ENCODE measurements at places on chromosomes 1 and 21.

- no peak for DNase-seq
Measured at GRCh38 chr21:24150753-24151152, 1456.5 kb downstream of the MRPL39 start.

DNA sequence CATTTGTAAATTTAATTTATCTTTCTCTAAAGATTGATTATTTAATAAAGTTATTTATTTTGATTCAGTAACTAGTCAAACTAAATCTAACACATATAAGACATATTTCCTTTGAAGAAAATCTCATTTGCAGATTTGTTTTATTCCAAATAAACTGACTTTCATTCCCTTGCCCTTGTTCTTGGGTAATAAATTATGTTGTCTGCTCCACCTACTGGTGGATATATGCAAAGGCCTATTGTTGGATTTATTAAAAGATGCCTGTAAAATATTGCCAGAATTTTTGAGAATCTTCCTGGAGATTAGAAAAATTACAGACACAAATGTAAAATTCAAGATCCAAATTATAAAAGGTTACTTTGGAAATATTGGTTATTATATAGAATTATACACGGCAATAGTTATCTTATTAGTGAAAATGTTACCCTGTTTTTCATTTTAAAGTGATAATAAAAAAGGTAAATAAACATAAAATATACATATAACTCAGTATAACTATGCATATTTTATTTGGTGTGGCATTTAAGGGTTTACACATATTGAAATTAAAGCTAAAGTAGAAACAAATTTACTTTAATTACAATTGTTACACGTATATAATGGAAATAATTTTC, 116.1 kb downstream of the SPATA17 start:
- no peak for DNase-seq

GRCh38 chr1:41361495-41362356, 492 bp downstream of the FOXO6 start:
- no peak for DNase-seq

GRCh38 chr1:108117945-108118902, 81.9 kb downstream of the SLC25A24 start:
- no peak for DNase-seq

DNA sequence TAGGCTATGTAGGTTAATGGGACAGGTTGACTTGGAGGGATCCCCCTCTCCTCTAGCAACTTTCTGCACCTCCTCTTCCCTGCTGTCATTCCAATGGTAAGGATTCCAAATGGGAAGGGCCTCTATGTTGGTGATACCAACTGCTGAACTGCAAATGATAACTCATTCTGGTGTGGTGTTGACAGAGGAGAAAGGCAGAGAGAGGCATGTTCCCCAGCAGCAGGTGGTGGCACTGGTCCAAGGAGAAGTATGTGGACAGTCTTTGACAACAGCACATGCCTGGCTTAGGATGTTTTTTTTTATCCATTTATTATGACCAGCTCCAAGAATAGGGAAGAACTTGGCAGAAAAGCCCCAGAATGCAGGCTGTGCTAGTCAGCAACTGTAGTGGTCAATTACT, 19.6 kb upstream of the SPAG17 start:
- DNase-seq = no peak

DNA sequence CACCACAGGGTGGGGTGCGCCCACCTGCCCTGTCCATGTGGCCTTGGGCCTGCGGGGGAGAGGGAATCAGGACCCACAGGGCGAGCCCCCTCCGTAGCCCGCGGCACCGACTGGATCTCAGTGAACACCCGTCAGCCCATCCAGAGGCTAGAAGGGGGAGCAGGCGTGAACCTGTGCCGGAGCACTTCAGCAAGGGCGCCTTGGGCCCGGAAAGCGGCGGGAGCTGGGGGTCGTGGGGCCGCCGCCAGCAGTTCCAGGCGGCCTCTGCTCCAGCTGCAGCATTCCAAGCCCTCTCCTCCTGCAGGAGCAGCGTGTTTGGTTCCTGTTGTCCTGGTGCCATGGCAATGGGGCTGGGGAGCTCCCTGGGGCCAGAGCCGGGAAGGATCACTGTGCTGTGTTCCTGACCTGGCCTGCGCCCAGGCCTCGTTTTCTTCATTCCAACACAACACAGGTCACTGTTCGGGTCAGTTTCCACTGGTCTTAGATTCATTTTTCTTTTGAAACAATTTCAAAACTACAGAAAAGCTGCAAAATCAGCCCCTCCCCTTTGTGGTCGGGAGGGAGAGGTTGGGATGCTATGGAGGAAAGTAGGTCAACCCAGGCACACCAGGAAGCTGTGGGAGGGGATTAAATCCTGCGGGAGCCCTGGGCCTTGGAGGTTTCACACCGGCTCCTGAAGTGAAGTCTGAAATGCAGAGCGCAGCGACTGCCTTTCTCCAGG, 18.8 kb downstream of the SLX9 start:
- DNase-seq = peak; percentile 85

- DNase-seq = no peak
Measured at GRCh38 chr1:206793620-206794019, 21.3 kb upstream of the IL10 start.

GRCh38 chr1:153985941-153986761, at the start of gene RAB13:
Gene RAB13, minus strand, starts transcription at chr1:153986339. Its CDS starts 103 bp downstream, at chr1:153986236.
- DNase-seq = peak; percentile 90

DNA sequence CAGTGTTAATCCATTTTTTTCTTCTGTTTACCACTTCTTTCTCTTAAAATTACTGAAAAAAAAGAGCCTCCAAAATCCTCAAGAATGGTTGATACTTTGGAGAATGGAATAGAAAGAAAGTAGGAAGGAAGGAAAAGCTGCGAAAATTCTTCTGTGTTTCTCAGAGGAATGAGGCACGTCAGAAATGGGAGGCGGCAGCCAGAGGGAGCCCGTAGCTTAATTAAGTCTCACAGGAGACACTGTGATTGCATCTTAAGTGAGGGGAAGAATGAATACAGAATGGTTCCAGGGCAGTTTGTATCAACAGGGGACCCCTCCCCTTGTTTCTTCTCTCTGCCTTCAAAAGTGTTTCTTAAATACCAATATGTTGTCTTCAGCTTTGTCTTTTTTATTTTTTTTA, 1099.5 kb downstream of the PLA2G4A start:
- peak; percentile 49 for DNase-seq

- DNase-seq = no peak
Measured at GRCh38 chr1:230831771-230832170, 36.5 kb downstream of the C1orf198 start.

DNA sequence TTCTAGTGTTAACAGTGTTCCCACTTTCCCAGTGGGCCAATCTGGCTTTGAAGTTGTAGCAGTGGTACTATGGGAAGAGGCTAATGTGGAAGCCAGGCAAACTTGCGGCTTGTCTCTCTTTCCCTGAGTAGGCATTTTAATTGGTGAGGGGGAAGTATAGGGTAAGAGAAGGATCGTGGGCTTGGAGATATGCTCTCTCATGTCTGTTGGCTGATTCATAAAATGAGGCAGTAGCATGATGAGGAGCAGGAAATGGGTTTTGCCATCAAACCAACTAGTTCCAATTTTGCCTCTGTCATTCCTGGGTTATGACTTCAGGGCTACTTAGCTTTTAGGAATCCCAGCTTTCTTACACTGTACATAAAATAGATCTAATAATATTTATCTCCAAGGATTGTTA, 12.1 kb downstream of the C8A start:
- no peak for DNase-seq

GRCh38 chr1:192159014-192159413, 752 bp downstream of the RGS18 start:
- DNase-seq = no peak

GRCh38 chr1:78009276-78009675, 4.5 kb downstream of the DNAJB4 start:
- DNase-seq = no peak

DNA sequence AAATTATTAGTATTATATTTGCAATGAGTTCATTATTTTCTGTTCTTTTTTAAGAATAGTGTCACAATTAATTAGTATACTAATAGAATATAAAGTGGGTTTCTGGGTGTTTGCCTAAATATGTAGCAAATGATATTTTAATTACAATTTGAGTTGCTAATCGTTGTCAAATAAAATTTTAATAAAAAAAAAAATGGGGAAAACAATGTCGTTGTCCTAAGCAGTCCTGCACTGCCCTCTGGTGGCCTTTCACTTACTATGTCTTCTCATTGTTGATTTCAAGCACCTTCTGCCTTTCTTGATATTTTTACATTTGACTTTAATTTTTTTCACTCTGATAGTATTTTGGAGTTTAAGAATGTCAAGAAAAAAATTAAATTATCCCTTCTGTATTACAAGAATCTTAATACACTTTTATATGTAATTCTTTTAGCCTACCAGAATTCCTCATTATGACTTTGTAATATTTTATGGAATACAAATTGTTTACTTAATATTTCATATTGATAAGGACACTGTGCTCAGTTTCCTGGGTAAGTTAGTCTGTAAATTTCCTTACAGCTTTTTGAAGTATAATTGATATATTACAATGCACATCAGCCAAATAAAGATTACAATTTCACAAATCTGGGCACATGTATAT, 104.5 kb upstream of the FMN2 start:
- no peak for DNase-seq

GRCh38 chr21:34027721-34028461, 45.5 kb upstream of the MRPS6 start:
- no peak for DNase-seq

DNA sequence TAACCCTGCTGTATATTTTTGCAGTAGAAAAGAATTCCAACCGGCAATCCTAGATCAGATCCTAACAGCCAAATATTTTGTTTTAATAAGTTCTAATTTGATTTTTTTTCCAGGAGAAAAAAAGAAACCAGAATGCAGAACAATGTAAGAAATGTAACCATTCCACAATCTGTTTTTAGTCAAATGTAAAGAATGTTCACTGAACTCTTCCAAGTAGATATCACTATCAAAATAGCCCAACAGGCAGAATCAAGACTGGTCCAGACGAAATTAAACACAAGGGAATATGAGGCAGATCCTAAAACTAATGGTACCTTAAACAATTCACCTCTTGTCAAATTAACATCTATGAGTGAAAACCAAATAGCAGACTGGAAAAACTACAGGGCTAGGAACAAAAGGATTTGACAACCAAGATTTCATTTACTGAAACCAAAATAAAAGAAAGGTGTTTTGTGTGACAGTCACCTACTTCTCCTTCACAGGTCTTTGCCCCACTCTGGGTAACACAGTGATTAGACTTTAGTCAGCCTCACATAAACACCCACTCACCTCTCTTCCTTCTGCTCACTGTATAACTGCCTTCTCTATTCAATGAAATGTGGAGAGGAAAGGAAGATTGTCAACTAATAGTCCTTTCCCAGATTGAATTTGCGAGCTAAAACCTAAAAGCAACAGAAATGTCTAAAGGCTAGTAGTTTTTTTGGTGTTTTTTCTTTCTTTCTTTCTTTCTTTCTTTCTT, 137.9 kb downstream of the FAF1 start:
- DNase-seq = no peak

GRCh38 chr1:24409535-24409934, 4.0 kb downstream of the STPG1 start:
- no peak for DNase-seq

DNA sequence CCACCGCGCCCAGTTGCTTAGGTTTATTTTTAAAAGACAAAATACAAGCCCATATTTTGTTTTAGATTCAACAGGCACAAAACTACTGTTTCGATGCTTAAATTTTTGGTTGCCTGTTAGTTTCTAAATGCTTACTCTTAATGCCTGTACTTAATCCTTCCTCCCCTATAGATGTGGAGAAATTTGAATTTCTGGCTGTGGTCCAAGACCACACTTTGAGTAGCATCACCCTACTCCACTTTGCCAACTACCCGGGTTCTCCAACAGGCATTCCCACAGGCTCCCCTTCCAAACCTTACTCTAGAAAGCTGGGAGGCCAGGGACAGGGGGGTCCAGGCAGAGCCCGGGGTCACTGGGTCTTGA, 20.0 kb downstream of the LACTBL1 start:
- no peak for DNase-seq

- DNase-seq = no peak
Measured at GRCh38 chr21:17612023-17612564, 607 bp downstream of the BTG3 start.

DNA sequence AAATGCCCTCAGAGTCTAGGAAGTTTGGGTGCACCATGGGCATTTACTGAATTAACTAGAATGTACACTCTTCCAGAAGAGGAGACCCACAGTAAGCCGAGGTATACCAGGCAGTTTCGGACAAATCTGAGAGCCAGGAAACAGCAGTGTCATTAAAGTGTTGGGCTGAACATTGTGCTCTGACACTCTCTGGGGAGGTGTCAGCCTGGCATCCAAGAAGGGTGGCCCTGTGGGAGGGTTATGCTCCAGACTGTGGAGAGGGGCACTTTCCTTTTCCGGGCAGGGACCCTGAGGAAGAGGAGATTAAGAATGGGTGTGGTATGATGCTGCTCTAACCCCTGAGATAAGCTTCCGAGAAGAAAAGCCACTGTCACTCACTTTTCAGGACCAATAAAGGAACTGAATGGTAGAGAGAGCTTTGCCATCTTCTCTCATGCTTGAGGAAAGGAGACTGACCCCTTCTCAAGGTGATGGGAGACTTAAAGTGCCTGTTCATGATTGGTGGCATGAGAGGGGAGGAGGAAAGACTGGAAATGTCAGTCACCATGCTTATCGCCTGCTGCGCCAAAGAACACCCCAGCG, 98.2 kb downstream of the UCK2 start:
- DNase-seq = no peak

GRCh38 chr1:227450489-227450888, 112.9 kb upstream of the ZNF678 start:
- DNase-seq = no peak

DNA sequence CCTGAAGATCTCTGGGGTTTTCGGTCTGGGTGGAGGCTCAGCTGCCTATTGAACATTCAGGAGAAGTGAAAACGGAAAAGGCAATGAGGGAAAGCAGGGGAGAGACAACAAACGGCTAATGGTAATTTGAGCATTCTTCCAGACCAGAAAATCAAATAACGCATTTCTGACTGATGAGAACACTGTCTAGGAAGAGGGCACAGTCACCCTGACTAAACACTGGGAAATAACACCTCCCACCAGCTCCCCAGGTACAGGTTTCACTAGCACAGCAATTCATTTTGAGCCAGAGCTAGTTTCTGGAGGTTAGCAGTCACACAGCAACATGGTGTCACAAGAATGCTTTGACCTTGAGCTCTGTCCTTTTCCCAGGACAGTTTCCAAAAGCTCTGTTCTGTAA, 21.1 kb downstream of the NCF2 start:
- DNase-seq = no peak

- DNase-seq = no peak
Measured at GRCh38 chr21:33037501-33037900, 11.8 kb downstream of the OLIG2 start.
